ENCODE measurements at places on chromosomes 13 and 19. TPM values are rescaled to one million over a fixed set of nuclear protein-coding genes. Genes with fewer than 3 reads are reported as not detected.

The CYP4F12 gene
- total RNA-seq: not detected

The PSMD8 gene
- 216 TPM for total RNA-seq

The CD37 gene
- not detected for total RNA-seq

The ARMC6 gene
- total RNA-seq: 70.7 TPM

The TPRX2 gene
- total RNA-seq: not detected

The FUT3 gene
- total RNA-seq: not detected

The BLVRB gene
- 53.3 TPM for total RNA-seq

The CEP89 gene
- total RNA-seq: 11.7 TPM

The LILRA6 gene
- not detected for total RNA-seq

The CRX gene
- under 0.01 TPM for total RNA-seq

The NXNL1 gene
- not detected for total RNA-seq

The ZNF667 gene
- total RNA-seq: 4.5 TPM

Data from bladder microvascular endothelial cell (primary cell).